Tibial artery (tissue), 4 donors: ENCODE measurements at places on chromosomes 5 and 9.

DNA sequence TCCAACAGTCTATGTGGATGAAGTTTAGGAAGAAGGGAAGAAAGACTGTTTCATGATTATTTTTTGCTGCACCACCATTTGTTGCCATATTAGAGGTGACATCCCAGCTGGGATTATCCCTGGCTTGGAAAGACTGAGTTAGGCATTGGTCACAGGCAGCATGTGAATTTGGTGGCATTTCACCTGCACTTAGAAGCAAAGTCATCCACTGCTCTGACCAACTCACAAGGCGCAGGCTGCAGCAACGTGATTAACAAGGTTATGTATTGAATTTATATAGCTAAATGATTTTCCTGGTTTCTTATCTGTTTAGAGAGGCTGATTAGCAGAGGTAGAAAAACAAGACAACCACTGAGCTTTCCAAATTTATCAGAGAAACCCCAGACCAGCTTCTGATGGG is 2.7 kb downstream of the FYB1 start:
- no peaks in the 10 kb centered on the region for H3K4me1 ChIP-seq
- H3K4me3 ChIP-seq, result no peak overlapping the region
- no peaks in the 10 kb centered on the region for H3K36me3 ChIP-seq

DNA sequence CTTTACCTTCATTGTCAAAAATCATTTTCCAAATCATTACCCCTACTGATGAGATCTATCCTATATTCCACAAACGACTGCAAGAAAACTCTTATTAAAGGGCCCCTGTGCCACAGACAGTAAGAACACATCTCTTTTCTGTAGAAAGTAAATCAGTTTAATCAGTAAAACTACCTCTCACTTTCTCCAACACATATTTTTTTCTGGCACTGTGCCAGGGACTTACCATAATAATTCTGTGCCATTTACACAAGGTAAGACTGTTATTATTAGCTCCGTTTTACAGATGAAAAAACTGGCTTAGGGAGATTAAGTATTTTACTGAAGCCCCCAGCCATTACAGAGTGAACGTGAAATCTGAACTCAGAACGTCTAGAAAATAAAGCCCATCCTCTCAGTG is 587.0 kb upstream of the COX7C start:
- no peaks in the 10 kb centered on the region for H3K36me3 ChIP-seq
- H3K4me3 ChIP-seq, result no peak overlapping the region
- H3K27me3 ChIP-seq, result no peaks in the 10 kb centered on the region
- H3K27ac ChIP-seq, result no peak overlapping the region
- no peaks in the 10 kb centered on the region for H3K4me1 ChIP-seq

DNA sequence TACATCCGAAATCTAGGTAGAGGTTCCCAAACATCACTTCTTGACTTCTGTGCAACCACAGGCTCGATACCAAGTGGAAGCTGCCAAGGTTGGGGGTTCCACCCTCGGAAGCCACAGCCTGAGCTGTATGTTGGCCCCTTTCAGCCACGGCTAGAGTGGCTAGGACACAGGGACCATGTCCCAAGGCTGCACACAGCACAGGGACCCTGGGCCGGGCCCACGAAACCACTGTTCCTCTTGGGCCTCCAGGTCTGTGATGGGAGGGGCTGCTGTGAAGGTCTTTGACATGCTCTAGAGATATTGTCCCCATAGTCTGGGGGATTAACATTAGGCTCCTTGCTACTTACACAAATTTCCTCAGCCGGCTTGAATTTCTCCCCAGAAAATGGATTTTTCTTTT is 460.6 kb downstream of the ISL1 start:
- H3K27ac ChIP-seq, result no peak overlapping the region
- no peaks in the 10 kb centered on the region for H3K4me1 ChIP-seq
- H3K27me3 ChIP-seq, result no peaks in the 10 kb centered on the region
- no peak for DNase-seq
- no peak overlapping the region for H3K4me3 ChIP-seq

- H3K36me3 ChIP-seq, result no peaks in the 10 kb centered on the region
- H3K4me3 ChIP-seq, result no peak overlapping the region
- no peak for DNase-seq
- H3K4me1 ChIP-seq, result no peaks in the 10 kb centered on the region
- H3K27ac ChIP-seq, result no peak overlapping the region
These were observed 25.8 kb downstream of the LYSMD3 start for GRCh38 chr5:90503596-90503995.

DNA sequence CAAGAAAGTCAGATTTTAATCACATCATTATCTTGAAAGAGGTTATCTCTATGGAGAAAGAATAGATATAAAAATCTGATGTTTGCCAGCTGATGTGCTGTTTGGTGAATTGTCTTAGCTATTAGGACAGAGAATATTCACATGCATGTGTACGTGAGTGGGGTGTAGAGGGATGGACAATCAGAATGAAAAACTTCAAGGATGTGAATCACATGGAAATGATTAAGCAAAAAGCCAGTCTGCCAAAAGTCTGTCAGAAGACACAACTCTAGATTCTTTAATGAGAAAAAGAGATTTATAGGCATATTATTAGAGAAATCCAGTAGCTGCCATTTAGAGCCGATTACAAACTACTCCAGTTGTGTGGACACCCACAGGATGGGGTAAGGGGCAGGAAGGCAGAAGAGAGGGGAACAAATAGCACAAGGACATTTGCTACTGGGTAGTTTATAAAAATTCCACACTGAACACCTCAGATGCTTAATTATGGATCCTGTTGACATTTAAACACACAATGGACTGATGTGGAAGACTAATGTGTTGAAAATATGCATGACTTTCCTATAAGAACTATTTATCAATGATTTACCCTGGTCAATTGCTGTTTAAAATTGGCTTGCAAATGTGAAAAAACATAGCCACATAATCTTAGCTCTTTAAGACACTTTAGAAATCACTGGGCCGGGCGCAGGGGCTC is 127.4 kb downstream of the PTTG1 start:
- no peak overlapping the region for H3K4me3 ChIP-seq
- no peaks in the 10 kb centered on the region for H3K4me1 ChIP-seq
- H3K36me3 ChIP-seq, result no peaks in the 10 kb centered on the region
- no peak for DNase-seq

- H3K27ac ChIP-seq, result no peak overlapping the region
- no peak overlapping the region for H3K4me3 ChIP-seq
- no peaks in the 10 kb centered on the region for H3K36me3 ChIP-seq
These were observed 70.9 kb downstream of the EGFLAM start for GRCh38 chr5:38329132-38329715.
